HuH-7.5 (cell line): ENCODE measurements at places on chromosomes 12 and 14.

DNA sequence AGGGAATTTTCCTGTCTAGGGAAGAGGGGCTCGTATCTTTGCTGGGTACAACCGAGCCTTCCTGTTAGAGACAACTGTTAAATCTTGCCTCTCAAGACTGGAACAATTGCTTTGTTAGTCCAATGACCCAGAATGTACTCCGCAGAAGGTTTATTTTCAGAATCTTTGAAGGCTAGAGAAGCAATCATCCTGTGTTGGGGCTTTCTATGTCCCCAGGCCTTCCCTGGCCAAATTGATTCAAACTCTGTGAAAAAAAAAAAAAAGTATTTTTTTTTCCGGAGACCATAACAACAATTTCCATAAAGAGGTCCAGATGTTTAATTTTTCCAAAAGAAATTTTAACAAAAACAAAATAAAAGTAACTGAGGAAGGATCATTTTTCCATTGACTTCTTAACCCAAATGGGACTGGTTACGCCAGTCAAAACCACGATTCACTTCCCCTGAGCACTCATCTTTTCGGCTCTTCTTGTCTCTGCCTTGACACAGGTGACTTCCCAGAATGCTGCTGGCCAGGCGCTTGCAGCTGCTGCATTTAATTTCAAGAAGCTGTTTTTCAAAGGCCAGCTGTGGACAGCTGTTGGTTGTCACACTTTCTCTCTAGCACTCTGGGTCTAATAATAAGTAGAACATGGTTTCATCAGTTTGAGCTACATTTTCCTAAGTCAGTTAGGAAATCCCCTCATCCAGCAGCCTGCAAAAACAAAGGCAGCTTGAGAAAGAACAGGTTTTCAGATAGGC is 81.6 kb upstream of the MANSC4 start:
- no peak for DNase-seq

GRCh38 chr14:75543253-75543652 is 21.0 kb downstream of the BATF start:
- no peak for DNase-seq

DNA sequence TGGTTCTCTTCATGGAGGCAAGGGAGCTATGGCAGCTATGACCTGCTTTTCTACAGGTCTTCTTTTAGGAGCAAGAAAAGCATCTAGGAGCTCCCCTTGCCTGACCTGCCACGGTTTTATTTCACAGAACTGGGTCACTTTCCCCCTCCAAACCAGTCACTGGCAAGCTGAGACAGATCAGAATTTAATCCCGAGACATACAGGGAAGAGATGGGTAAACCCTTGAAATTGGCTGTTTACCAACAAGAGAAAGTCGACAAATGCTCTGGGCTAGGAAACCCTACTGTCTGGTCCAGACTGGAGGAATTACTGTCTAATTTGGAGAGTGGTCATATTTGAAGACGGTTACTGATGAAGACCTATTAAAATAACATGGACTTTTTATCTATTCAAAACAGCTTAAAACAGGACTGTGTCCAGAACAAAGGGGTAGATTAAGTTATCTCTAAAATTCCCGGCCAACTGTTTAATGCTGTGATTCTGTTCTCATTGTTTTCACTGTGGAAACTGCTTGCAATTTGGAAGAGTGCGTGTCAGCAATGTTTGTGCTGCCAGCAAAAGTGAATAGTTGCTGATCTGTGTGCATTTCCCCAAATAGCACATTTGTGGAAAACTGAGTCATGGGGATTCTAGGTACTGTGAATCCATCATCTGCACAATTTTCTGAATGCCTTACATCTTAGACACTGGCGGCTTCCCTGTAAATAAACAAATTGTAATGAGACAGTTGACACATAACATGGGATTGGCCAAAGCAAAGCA is 73.4 kb upstream of the EEA1 start:
- DNase-seq: no peak

GRCh38 chr14:99420711-99421110 is 59.9 kb downstream of the SETD3 start:
- no peak for DNase-seq

GRCh38 chr12:57119294-57120085 is 8.3 kb upstream of the STAT6 start:
- DNase-seq: no peak
